ENCODE measurements at places on chromosomes 7 and 10.

DNA sequence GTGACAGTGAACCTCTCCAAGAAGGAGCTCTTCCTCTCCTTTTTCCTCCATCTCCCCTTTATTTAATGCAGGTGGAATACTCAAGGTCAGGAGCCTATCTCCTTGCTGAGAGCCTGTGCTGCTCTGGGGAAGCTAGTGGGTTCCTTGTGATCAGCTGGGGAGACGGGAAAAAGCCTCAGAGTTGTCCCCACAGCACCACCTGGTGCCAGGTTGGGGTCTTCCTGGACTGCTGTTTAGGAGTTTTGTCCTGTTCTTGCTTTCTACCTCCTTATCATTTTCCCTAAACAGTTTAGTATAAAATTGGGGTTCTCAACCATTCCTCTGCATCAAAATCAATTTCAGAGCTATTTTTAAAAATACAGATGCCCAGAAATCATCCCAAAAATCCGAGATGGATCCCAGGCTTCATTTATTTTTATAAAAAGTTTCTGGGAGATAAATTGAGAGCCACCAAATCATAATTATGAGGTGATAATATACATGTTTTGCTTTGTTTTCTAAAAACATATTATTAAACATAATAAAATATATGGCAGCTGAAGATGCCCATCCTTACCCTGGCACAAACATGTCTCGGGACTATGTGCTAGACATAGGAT lies 44.3 kb downstream of the MACC1 start:
- peak; percentile 81 for DNase-seq

- DNase-seq, result no peak
Observed at GRCh38 chr7:93211228-93211818, 14.9 kb downstream of the HEPACAM2 start.

DNA sequence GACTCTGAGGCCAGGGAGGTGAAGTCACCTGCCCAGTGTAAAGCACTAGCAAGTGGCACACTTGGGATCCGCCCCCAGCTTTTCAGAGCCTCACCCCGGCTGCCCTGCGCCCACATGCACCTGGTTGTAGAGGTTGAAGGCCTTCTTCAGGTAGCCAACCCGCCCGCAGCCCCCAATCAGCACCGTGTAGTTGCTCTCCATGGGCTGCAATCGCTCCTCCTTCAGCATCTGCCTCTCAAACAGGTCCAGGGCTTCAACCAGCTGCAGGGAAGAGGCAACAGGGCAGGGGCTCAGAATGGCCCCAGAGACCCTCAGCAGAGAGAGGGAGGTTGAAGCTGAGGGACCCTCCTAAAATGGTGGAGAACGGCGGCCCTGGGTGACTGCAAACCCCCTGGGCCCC lies 5.4 kb downstream of the PTCD1 start:
- DNase-seq, result no peak

DNA sequence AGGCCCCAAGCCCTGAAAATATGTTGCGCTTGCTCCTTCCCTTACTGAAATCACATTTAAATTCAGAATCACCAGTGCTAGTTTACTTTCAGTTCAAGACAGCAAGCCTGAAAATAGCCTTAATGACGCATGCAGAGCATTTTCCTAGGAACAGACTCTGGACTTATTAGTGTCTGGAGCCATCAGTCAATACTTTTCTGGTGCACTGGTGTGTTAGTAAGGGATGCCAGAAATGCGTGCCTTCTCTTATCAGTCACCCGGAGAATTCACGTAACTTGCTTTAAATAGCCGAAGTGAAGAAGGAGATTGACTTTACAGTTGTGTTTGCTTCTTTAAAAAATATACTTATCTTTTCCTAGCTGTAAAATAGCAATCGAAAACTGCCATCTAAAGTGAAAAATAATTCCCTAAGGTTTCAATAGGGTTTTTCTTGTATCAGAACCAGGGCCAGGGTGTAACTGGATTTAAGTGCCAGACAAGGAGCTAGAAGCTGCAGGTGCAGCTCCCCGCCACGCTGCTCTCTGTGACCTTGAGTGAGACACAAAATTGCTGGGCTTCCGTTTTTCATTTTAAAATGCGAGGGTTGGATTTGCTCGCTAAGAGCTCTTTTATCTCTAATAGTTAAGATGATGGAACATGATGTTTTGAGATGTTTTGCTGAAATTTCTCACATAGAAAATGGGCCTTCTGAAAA lies 177.8 kb downstream of the NSUN6 start:
- DNase-seq, result no peak

GRCh38 chr7:42687211-42688055 lies 224.4 kb downstream of the C7orf25 start:
- no peak for DNase-seq

DNA sequence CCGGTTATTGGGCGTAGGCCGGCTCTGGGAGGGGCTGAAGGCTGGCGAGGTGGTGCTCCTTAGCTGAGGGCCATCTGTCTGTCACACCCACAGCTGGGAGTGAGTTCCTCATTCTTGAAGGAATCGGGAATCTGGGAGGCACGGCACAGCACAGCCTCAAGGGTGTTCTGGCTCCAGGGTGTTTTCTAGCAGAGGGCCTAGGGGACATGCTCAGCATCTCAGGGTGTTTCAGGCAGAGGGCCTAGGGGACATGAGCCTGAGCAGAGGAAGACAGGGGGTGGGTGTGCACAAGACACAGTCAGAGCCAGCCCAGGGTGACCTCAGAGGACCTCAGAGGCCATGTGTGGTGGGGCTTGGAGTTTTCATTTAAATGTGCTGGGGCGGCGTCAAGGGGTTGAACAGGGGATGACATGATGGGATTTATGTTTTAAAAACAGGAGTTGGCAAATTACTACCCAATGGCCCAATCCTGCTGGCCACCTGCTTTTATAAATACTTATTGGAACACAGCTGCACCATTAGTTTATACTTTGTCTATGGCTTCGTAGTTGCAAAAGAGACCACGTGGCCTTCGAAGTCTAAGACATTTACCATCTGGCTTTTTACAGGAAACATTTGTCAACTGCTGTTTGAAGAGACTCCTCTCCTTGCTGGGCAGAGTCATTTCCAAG lies 121.6 kb downstream of the PRKAG2 start:
- no peak for DNase-seq

DNA sequence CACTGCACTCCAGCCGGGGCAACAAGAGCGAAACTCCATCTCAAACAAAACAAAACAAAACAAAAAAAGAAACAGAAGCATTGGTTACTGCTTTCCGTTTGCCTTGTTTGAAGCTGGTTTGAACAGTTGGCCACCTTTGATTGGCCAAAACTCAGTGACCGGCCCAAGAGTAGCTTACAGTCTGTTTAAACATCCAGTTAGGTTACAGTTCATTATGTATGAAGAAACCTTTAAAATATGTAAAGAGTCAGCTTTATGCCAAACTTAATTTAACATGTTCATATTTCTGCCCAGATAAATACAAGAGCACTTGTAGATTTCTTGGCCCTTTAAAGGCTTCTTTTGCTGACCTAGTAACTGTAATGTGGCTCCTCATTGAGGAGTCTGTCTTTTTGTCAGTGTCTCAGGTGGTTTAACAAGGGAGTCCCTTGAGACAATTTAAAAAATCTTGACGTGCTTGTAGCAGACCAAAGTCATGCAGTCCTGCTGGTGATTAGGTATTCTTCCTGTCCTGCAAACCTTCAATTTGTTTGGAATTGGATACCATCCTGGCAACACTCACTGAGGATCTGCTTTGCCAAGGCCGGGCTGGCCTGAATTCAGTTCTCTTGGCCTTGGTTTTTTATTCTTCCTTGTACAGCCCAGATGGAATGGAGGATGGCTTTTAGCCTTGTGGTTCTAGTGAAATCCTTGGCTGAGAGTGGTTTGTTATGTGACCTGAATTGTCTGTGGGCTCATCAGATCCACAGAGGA lies 128.9 kb downstream of the PLXDC2 start:
- DNase-seq, result no peak

DNA sequence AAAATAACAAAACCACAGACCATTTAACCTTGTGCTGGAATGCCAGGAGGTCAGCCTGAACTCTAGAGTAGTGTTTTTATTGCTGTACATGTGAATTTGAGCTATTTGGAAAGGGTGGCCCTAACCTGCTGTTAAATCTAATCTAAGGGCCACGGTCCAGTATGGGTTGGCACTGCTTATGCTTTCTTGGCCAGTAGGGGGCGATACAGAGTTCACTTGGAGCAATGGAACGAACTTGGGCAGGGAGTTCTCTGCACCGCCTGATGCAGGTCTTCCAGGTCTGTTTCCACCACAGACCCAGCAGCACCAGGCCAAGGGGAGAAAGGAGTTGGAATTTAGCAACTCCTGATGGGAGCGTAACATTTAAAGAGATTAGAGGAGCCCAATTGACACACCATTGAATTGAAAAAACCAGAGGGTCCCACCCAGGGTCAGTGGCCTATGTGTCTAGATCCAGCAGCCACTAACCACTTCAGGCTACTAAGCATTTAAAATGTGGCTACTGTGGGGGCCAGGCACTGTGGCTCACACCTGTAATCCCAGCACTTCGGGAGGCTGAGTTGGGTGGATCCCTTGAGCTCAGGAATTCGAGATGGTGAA lies 75.7 kb upstream of the EFCAB10 start:
- DNase-seq, result peak; percentile 75

GRCh38 chr10:122044713-122045112 lies 55.8 kb downstream of the TACC2 start:
- DNase-seq, result peak; percentile 53

DNA sequence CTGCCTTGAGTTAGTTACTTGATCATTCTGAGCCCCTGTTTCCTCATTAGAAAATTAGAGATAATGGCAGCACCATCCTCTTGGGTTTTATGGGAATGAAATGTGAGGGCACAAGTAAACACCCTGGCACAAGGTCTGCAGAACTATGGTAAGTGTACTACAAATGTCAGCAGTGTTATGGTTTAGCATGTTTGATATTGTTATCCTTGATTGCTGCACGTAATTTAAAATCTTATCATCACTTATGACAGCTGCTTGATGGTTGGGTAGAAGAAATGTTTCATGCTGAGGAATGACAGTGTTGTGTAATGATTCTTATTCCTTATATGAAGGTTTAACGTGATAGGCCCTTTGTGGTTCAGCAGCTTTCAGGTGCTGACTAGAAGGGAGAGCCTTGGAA lies 134.3 kb downstream of the KAT6B start:
- no peak for DNase-seq

GRCh38 chr7:150781103-150781502 lies 19.1 kb downstream of the TMEM176B start:
- DNase-seq, result no peak

GRCh38 chr7:141544831-141545230 lies 6.4 kb upstream of the AGK start:
- peak; percentile 31 for DNase-seq

DNA sequence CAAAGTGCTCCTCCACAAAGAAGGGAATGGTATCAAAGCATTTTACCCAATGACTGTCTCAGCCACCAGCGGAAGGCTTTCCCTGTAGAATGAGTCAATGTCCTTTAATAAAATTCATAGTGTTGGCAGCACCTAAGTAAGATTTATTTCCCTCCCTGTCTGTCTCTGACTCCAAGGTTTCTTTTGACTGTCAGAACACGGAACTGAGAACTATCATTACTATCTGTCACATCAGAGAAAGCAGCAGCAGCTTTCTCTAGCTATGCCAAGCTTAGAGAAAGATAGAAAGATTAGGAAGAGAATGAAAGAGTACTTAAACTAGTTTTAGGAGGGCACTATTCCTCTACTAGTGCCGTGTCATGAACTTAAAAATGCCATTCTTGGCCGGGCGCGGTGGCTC lies 400.1 kb downstream of the SORCS1 start:
- DNase-seq, result no peak

DNA sequence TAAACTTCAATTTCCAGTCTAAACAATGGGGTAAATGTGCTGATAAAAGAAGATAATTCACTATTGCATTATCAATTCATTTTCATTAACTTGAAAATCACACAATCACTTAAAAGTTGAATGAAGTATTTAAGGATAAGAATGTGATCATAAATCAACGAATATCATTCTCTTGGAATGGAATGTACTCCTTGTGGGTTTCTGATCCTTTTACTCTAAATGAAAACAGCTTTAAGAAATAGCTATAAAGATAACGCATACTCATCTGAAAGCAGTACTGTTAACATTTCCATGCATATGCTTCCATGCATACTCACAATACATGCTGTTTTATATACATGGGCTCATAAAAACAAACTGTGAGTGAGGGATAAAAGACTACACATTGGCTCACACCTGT lies 108.8 kb downstream of the ATE1 start:
- no peak for DNase-seq

DNA sequence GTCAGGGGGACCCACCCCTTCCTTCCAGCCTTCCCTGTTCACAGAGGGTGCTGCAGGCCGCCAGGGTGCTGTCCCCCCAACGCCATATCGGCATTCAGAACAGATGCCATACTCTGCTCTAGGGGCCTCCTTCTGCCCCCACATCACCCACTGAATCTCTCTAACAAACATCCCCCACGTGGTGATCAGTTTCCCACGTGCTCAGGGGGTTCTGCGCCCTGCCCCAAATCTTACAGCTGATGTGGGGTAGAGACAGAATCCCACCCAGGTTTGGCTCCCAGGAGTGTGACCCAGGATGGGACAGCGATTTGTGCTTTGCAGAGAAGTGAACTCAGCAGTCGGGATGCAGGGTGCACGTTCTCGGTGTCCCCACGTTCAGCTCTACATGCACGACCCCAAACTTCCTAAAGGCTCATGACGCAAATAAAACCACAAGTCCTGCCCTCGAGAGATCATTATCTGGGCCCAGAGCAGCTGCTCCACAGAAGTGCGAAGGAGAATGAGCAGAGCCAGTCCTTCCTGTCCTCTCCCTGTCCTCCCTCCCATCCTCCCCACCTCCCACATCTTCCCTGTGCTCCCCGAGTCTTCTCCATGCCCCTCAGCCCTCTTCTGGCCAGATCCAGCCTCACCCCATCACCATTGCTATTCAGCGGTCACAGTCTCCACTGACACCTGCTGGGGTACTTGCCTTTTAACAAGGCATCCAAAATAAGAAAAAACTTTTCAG lies 423.4 kb downstream of the DNAJB6 start:
- peak; percentile 39 for DNase-seq

GRCh38 chr7:92228100-92228499 lies 17.6 kb downstream of the KRIT1 start:
- no peak for DNase-seq

DNA sequence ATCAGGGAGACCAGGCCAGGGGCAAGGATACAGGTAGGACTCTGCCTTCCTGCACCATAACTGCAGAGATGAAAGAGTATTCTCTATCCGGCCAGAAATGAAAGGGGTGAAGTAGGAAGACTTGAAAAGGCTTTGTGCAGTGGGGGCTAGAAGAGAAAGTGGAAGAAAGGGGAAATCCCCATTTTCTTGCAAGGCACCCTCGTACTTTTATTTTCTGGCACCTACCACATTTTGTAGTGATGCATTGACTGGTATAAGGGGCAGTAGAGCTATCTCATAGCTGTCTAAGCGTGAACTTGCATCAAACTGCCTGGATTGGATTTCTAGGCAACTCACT lies 752 bp upstream of the CAMK2G start:
- no peak for DNase-seq

DNA sequence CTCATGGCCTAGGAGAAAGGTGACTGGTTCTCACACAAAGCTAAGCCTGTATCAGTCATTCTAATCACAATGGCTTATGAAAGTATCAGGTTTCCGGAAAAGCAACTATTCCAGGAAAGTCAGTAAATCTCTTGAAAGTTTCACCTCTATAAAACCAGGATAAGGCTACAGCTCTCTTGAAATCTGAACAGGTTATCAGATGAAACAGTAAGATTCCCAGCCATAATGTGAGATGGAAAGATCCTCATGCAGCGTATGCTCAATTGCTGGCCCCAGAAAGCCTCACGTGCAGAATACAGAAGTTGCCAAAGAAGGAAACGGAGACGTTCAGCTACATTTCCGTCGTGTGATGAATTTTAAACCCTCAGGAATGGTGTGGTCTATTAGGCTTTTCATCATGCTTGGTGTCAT lies 90.0 kb downstream of the PFKFB3 start:
- no peak for DNase-seq

GRCh38 chr10:56068473-56069263 lies 292.4 kb downstream of the ZWINT start:
- no peak for DNase-seq
